Activated B cell treated with CpG ODN at 0.5 μM for 24 hours (primary cell): ENCODE measurements at places on chromosomes 6 and 20. TPM values are rescaled to one million over a fixed set of nuclear protein-coding genes. Genes with fewer than 3 reads are reported as not detected.

GRCh38 chr6:106799031-106799894 lies 169.9 kb downstream of the QRSL1 start:
- no peak for DNase-seq

GRCh38 chr6:165308926-165309731 lies at the start of gene C6orf118:
TSS of gene C6orf118 (minus strand) at chr6:165309605. CDS start at chr6:165309586, 19 bp downstream.
- no peak for DNase-seq

GRCh38 chr6:167526465-167527368 lies 201.8 kb downstream of the TTLL2 start:
- no peak for DNase-seq

- no peak for DNase-seq
These were observed 247.8 kb downstream of the RNF144B start for GRCh38 chr6:18634912-18635311.

DNA sequence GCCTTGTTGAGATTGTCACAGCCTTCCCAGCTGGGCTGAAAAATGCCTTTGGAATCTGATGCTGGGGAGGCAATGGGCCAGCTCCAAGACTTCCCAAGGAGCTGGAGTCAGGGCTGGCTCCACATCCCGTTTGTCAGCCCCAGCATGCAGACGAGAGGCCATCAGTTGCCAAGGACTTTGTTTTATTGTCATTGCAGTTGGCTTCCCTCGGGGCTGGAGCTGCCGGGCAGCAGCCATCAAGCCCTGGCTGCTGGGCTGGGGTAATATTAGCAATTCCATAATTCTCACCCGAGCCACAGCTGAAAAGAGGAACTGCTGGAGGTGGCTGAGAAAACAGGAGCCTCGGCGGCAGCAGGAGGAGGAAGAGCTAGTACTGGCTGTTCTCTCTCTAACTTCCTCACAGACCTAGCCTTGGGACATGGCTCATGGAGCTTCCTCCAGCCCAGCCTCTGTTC lies 182.5 kb downstream of the CDC5L start:
- DNase-seq: no peak

DNA sequence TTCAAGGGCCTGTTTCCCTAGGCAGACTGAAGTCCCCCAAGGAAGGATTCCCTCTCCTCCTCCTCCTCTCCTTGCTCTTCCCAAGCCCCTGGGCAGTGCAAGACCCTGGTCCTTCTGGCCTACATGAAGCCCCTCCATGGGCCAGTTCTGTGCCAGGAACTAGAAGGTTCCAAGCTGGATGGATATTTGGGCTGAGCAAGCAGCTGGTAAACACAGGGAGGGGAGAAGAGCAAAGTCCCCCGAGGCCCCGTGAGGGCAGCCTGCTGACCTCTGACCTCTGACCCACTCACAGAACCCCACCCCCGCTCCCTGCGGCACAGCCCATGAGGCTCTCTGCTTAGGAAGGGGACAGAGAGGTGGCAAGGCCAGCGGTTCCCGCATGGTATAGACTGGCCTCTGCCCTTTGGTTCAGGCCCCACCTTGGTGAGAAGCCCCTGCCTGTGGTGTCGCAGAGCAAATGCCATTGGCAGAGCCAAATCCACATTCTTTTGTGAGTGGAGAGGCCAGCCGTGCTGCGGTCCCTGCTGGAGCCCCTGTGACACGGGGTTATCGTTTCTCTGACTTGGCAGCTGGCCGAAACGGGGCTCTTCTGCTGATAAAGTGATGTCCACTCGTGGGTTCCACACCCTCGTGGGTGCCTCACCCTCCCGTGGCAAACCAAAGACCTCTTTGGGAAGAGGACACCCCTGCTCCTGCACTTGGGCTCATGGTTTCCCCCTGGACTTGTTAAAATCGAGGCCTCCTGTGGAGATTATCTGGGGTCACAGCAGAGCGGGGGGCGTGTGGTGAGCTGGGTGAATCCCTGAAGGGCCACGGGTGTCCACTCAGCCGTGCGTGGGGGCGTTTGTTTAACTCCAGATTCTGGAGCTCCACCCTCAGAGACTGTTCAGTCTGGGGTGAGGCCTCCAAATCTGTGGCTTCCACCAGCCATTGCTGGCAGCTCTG lies 2.1 kb upstream of the CHRNA4 start:
- DNase-seq: no peak

- no peak for DNase-seq
These were observed 71.5 kb downstream of the BTBD3 start for GRCh38 chr20:11989018-11989771.

- DNase-seq: no peak
These were observed 10.6 kb upstream of the RBBP8NL start for GRCh38 chr20:62437927-62438326.

DNA sequence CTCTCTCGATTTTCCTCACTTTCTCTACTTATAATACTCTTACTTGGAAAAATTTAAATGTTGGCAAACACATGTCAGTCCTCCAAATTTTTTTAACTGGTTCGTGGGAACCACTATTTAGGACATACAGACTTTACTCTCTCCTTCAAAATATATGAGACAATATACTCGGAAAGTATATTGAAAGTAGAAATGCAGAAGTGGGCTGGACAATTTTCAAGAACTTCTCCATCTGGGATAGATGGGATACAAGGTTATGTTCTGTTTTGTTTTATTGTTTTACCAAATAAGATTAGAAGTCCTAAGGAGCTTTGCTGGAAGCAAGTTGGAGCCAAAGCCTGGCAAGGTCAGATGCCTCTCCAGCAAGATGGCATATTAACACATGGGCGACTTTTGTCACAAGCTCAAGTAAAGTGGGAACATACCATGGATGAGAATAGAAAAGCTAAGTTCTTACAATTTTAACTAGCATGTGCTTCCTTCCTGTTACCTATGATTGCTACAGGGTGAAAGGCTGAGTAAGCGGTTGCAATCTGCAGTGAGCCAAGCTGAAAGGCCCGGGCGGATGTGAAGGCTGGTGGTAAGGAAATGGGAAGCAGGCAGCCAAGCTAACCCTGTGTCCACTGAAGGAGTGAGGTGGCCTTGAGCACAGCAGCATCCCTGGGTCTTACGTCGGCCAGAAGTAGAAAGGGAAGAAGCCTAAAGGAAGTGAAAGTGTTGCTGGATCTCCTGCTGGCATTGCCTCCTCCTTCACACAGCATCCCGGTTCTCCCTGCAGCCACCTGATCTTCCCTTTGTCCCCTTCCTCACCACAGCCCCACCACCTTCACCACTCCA lies 7.1 kb downstream of the MAP3K5 start:
- DNase-seq: no peak

DNA sequence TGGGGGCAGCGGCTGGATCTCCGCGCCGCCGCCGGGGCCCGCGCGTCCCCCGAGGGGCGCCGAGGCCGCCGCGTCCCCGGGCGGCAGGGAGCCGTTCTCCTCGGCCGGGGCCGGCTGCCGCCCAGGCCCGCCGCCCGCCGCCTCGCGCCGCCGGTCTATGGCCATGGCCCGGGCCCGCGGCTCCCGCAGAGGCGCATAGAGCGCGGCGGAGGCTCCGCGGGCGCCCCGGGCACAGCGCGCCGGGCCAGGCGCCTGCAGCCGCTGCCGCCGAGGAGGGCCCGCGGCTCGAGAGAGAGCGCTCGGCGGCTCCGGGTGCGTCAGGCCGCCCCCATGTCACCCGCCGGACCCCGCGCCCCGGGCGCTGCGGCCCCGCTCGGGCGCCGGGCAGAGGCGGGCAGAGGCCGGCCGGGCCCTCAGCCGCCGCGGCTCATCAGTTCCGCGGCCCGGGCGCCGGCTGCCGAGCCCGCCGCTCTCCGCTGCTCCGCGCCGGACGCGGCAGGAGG lies 404 bp downstream of the SLC22A23 start:
- peak; percentile 34 for DNase-seq

- no peak for DNase-seq
These were observed 493.8 kb downstream of the NKAIN2 start for GRCh38 chr6:124297507-124297906.

Gene SRMS
- total RNA-seq: 0.16 TPM in 1 of 2 replicates, not detected in the other

Gene HLA-DPA1
- total RNA-seq: 718 and 730 TPM in 2 replicates

Gene CST4
- not detected in 2 replicates for total RNA-seq

Gene BCAS1
- 1.3 and 1.7 TPM in 2 replicates for total RNA-seq

Gene TAF8
- total RNA-seq: 47.2 and 55.7 TPM in 2 replicates

Gene SLX4IP
- 7.4 and 8.6 TPM in 2 replicates for total RNA-seq

Gene CYB5R4
- total RNA-seq: 35.7 and 37.3 TPM in 2 replicates

Gene ACAT2
- total RNA-seq: 82.0 and 87.9 TPM in 2 replicates
